Ecto neural progenitor cell (in vitro differentiated cells): ENCODE measurements at places on chromosomes 5 and 9.

DNA sequence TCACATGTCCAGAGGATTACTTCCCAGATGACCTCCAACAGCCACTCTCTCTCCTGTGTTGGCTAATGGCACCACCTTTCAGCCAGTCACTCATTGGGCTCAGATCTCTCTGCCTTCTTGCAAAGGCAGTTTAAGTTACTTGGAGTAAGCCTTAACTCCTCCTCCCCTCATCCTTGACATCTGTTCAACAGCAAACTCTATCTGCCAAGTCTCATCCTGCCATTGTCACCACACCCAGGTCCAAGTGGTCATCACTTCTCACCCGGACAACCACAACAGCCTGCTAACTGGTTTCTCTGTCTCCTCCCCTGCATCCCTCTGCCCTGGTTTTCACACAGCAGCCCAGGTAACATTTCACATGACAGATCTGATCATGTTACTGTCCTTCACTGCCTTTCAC, 58.5 kb downstream of the DCP2 start:
- no peak for DNase-seq

DNA sequence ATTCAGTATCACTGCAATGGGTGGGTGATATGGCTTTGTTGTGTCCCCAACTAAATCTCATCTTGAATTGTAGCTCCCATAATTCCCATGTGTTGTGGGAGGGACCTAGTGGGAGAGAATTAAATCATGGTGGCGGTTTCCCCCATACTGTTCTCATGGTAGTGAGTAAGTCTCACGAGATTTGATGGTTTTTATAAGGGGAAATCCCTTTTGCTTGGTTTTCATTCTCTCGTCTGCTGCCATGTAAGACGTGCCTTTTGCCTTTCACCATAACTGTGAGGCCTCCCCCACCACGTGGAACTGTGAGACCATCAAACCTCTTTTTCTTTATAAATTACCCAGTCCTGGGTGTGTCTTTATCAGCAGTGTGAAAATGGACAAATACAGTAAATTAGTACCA, 9.5 kb upstream of the NANS start:
- no peak for DNase-seq

GRCh38 chr5:109410389-109411148, 795 bp upstream of the PJA2 start:
- peak; percentile 87 for DNase-seq

DNA sequence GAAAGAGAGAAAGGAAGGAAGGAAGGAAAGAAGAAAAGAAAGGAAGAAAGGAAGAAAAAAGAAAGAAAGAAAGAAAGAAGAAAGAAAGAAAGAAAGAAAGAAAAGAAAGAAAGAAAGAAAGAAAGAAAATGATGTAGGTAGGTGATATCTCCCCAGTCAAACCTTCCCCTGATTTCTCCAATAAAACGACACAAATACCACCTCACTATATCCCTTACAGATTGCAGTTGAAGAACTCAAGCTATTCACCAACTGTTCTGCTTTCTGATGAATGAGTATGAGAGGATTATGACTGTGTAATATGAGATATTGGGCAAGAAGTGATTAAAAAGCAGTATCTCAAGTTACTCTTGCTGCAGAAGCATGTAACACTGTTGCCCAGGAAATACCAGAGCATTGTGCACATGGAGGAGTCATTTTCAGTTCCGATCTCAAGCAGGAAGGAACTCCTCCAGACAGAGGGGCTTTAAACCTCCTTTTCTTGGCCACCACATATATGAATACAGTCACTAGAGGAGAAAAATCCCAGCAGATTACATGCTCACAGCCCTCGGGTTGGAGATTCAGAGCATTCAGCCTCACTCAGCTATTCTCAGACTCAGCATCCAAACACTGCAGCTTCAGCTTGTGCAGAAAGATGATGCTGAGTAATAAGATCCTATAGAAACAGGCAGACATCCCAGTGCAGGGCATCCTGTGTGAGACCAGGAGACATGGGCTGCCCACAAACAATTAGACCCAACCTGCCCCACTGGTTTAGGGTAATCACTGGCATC, 61.4 kb downstream of the UGCG start:
- DNase-seq, result no peak
